ENCODE measurements at places on chromosomes 11 and 22. TPM values are rescaled to one million over a fixed set of nuclear protein-coding genes. Genes with fewer than 3 reads are reported as not detected.

Gene HTR3B
- not detected for total RNA-seq

GRCh38 chr11:67433536-67434394 lies 3.7 kb downstream of the PTPRCAP start:
- DNase-seq = no peak

DNA sequence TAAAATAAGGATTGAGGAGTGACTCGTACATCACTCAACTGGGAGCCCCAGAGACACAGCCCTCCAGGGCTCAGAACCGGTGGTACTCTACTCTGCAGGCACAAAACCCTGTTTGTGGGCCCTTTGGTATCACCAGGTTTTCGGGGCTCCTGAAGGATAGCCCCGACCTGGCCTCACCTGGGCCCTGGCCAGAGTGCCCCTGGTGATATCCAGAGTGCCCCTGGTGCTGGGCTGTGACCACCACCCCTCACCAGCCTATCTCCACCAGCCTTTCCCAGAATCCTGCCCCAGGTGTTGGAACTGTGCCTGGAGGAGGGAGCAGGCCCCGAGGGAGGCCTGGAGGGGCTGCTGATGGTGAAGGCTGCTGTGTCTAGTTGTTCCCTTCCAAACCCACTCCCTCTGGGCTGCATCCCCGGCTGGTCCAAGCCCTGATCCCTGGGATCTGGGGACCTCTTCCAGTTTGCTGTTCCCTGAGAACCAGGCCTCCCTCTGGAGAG lies 2.2 kb upstream of the GGT5 start:
- DNase-seq = no peak

DNA sequence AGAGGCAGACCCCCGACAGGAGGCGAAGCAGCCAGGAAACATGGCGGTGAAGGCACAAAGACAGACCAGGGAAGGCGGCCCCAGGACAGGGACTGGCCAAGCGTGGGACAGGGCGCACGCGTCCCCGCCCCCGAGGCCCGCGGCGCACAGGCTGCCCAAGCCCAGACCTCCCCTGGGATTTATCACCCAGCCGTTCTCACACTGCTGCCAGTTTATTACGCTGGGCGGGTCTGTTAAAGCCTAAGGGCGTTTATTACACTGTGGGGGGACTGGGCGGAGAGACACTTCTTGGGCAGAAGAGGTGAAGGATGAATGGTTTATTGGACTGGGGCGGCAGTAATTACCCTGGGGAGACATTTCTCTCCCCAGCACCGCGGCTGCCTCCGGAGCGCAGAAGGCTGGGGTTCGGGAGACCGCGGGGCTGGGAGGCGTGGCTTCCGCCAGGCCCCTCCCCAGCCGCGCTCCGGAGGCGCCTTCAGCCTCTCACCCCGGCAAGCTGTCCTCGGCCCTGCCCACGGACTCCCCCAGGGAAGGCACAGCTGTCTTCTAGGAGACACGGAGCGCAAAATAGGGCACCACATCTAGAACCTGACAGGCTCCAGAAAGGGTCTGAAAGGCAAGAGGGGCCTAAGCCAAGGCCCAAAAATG lies 47.1 kb downstream of the SLC22A12 start:
- DNase-seq = no peak

Gene KCNK4
- total RNA-seq = not detected

Gene MYOD1
- not detected for total RNA-seq

GRCh38 chr11:96267496-96268032 lies 75.4 kb downstream of the MAML2 start:
- no peak for DNase-seq

DNA sequence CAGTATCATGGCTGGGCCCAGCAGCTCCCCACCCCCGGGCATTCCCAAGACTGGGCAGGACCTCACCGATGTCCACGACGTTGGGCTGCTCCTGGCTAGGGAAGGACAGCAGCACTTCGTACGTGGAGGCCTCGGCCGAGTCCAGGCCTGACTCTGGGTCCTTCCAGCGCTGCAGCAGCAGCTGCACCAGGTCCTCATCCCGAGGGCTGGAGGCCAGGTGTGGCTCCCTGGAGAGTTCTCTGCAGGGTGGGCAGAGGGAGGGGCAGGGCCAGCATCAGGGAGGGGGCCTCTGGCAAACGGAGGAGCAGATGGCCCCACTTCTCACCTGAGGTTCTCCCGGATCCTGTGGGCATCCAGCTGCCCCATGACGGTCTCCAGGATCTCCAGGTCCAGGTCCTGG lies 341 bp downstream of the NAALADL1 start:
- no peak for DNase-seq

Gene CCDC87
- total RNA-seq = 0.26 TPM

- no peak for DNase-seq
Measured at GRCh38 chr22:47139013-47139789, 376.8 kb downstream of the TBC1D22A start.

Gene OR6T1
- total RNA-seq = not detected

DNA sequence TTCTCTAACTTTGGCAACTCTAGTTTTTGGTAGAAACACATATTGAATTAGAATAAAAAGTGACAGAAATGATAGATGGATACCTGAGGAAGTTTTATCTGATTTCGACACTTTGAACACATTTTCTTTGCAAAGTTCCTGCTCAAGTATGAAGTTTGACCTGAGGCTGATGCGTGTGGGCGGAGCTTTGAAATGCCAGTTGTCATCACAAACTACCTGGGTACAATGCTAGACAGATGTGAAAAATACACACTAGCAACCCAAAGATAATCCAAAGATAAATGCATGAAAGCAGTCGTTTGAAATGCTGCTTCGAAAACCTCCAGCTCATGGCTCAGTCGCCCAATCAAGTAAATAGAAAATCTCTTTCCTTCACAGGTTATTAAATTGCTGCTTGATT lies 54.8 kb downstream of the CD44 start:
- no peak for DNase-seq

Gene KRTAP5-9
- not detected for total RNA-seq

DNA sequence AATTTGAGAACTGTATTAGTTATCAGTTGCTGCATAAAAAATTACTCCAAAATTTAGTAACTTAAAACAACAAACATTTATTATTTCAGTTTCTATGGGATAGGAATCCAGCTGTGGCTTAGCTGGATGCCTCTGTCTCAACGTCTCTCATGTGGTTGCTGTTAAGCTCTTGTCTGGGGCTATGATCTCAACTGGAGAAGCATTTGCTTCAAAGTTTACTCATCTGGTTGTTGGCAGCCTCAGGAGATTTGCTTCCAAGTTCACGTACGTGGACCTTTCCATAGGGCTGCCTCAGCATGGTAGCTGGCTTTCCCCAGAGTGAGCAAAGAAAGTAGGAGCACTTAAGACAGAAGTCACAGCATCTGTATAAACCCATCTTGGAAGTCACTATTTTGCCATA lies 144.9 kb upstream of the SESN3 start:
- DNase-seq = no peak

GRCh38 chr11:1760351-1761109 lies 3.2 kb downstream of the CTSD start:
- DNase-seq = peak; percentile 92

- DNase-seq = no peak
Measured at GRCh38 chr11:61533401-61533800, 24.9 kb downstream of the LRRC10B start.

Gene AGBL2
- total RNA-seq = 0.96 TPM

GRCh38 chr11:44096360-44097185 lies 1.1 kb downstream of the EXT2 start:
- DNase-seq = no peak

DNA sequence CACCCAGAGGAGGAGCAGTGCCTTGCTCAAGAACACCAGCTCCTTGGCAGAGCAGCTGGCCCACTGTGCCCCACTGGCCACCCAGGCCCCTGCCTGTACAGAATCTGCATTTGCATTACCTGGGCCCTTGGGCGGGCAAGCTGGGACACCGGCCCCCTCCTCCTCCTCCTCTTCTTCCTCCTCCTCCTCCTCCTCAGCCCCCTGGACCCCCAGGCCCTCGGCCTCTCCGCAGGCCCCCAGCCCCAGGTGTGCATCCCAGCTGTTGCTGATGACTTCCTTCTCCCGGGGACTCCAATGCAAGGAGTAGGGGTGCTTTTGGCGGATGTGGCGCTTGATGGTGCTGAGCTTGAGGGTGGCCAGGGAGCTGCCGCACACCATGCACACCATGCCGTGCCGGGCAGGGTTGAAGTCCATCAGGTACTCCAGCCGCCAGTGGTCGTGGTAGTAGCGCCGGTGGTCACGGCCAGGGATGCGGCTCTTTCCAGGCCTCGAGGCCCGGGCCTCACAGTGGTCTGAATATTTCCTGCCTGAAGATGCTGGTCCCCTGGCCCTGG lies 2.8 kb downstream of the ZFTA start:
- DNase-seq = no peak

DNA sequence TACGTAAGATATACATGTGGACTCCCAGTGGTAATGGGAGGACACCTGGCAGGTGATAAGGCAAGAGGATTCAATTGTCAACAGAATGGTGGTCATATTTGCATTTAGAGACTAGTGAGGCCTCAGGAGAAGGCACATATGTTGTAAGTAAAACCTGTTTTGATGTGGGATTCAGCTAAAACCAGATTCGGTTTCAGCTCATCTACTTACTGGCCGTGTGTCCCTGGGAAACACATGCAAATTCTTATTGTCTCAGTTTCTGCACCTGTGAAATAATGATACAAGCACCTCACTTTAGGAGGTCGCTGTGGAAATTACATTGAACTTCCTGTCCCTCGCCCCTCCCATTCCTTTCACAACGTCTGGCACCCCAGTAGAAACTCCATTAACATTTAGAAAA lies 78.9 kb upstream of the FIBIN start:
- no peak for DNase-seq

Gene SIK2
- total RNA-seq = 32.6 TPM

GRCh38 chr22:47035425-47035881 lies 273.0 kb downstream of the TBC1D22A start:
- peak; percentile 47 for DNase-seq

GRCh38 chr11:61833471-61833870 lies 5.4 kb downstream of the FADS2 start:
- no peak for DNase-seq

- peak; percentile 6 for DNase-seq
Measured at GRCh38 chr22:43447380-43447779, 35.6 kb downstream of the MPPED1 start.

DNA sequence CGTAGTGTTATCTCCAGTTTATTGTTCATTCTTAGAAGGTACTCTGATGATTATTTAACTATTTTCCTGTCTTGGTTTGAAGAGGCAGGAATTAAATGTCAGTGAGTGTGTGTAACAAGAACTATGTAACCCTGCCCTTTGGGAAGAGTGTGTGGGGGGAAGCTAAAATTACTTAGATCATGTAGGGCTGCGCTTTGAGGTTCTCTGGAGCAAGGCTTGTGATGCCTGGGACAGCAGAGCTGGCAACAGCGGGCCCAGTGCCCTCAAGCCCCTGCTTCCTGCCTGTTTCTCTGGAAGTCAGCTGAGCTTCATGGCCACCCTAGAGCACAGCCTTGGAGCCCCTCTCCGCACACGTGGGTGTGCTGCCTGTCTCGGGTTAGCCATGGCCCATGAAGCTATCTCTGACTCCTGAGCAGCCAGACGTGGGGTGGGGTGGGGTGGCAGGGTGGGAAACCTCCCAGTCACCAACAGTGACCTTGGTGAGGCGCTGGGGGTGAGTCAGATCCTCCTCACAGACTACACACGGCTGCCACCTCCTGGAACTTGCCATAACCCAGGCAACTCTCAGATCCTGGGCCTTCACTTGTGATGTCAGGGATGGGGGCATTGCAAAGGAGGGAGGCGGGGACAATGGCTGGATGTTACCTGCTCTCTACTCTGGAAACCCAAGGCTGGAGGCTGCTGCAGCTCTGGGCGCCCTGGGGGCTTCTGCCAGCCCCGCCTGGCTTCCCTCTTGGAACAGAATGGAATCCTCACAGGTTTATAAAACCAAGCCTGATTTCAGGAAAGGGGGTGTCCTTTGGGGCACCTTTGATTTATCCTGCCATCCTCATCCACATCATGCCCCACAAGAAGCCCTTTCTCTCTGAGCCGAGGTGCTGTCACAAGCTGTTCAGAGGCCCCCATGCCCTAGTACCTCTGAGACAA lies 88.6 kb downstream of the SNX19 start:
- no peak for DNase-seq

- DNase-seq = no peak
Measured at GRCh38 chr11:90124371-90124770, 10.1 kb upstream of the NAALAD2 start.

DNA sequence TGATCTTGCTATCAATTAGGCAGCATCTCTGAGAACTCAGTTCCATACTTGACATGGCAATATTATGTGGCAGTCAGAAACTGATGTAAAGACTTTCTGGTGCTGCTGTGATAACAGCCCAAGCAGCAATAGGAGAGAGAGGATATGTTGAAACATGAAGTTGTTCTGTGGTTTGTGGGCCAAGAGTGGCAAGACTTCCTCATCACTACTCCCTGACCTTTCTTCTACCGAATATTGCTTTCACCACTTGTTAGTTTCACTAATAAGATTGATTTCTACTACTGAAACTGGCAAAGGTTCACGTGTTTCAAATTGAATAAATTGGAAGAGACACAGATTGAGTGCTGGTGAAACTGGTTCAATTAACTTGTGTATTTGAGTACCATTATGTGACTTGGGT lies 852.6 kb upstream of the RAG2 start:
- no peak for DNase-seq

DNA sequence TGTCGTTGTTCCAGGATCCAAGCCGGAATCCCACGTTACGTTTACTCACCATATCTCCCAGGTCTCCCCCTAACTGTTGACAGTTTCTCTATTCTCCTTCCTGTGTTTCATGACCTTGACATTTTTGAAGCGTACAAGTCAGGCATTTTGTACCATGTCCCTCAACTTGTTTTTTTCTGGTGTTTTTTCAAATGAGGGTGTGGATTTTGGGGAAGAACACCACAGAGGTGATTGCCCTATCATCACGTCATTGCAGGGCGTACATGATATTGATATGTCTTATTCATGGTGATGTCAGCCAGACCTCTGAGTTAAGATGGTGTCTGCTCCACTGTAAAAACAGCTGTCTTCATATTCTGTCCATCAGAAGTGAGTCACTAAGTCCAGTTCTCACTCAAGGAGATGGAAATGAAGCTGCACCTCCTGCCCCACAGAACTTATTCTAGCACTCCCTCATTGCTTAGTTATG lies 28.3 kb upstream of the SOX10 start:
- DNase-seq = no peak

GRCh38 chr11:3135481-3136440 lies 29.3 kb downstream of the OSBPL5 start:
- DNase-seq = peak; percentile 60

Data from upper lobe of right lung (tissue), 1 donor.